ENCODE measurements at places on chromosomes 1 and 21. TPM values are rescaled to one million over a fixed set of nuclear protein-coding genes. Genes with fewer than 3 reads are reported as not detected.

TDRD5 gene
- total RNA-seq = 0.05 TPM

SLC1A7 gene
- not detected for total RNA-seq

AJAP1 gene
- not detected for total RNA-seq

TFB2M gene
- 34.1 TPM for total RNA-seq

LRRC53 gene
- total RNA-seq = not detected

ATP1B1 gene
- 175 TPM for total RNA-seq

PLXNA2 gene
- total RNA-seq = 3.0 TPM

AADACL3 gene
- total RNA-seq = not detected

ZNF695 gene
- 2.5 TPM for total RNA-seq

Data from A549 treated with Hydrocortisone at 1 μM for 4 hours (cell line).